ENCODE measurements at places on chromosomes 5 and 9.

- DNase-seq, result no peak
Observed at GRCh38 chr5:80181618-80182211, 74.1 kb downstream of the SERINC5 start.

GRCh38 chr5:93107141-93107540 is 473.9 kb downstream of the NR2F1-AS1 start:
- DNase-seq, result no peak

DNA sequence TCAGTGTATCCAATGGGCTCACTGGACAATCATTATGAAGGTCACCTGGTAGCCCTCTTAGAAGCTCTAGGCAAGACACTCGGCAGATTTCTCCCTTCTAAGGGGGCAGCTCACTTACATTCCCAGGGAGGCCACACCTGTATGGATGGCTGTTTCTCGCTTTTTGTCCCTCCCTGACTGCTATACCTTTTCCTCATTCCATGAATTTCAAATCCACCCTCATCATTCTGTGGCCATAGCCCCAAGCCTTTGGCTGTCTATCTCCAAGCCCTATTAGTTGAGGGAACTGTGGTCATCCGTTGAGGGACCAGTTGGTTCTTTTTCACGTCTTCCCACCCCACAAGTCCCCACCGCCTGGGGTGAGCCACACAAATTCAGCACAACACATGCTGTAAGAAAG is 85.0 kb upstream of the RARS1 start:
- no peak for DNase-seq

DNA sequence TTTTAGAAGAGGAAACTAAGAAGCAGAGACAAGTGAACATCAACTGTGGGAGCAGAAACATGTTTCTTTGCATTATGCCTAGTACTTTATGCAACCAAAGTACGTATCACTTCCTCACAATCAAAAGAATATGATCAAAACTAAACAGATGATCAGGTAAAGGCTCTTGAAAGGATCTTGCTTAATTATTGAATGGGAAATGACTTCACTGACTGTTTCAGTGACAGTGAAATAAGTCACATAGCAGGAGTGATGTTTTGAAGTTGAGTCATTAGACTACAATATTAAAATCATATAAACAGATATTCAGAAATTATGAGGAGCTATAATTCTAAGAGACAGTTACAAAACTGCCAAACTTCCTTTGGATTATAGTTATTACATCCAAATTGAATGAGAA is 527.3 kb downstream of the MTRR start:
- no peak for DNase-seq

- DNase-seq, result no peak
Observed at GRCh38 chr5:149503006-149503405, 48.2 kb downstream of the CSNK1A1 start.

DNA sequence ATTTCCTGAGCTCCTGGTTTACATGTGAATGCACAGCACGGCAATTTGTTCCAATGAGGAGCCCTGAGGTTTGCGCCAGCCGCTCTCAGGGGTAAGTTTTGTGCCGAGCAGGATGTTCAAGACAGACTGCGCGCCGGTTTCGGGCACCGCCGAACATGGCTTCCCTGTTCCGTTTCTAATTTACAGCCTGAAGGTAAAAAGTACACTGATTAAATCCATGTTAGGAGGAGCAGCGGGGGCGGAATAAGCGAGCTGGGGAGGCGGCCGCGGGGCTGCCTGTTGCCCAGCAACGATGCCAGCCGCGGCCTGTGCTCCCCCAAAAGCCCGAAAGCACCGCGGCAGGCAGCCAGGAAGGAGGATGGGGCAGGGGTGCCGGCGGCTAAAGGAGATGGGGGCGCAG is 6.4 kb downstream of the SOWAHA start:
- no peak for DNase-seq

DNA sequence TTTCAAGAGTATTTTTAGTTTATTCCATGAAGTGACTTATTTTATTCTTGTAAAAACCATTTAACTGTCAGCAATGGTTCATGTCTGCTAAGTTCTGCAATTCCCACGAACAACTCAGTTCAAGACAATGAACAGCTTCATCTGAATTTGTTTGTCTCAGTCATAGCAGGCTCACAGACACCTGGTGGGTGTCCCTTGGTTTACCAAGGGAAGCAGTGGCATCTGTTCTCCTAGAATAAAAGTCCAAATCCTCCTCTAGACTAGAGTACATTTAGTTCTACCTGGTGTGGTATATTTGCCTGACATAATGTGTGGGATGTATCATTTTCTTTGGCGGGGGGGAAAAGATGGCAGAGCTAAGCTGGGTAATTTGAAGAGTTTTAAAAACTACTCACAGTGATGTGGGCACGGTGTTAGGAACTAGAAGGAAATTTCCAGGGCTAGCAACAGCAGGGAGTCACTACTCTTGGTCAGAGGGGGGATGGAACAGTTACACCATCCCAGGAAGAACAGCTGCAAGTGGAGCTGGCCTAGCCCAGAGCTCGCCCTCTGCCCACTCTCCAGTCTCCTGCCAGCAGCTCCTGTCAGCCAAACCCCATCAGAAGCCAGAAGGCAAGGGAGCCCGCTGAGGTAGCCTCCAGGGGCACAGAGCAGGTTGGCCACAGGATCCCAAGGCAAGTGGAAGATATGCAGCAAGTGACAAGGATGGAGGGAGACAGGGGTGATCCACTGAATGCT is 100.3 kb downstream of the PJA2 start:
- DNase-seq, result no peak

Data from lung microvascular endothelial cell (primary cell).